ENCODE measurements at places on chromosomes 7 and 10. TPM values are rescaled to one million over a fixed set of nuclear protein-coding genes. Genes with fewer than 3 reads are reported as not detected.

DNA sequence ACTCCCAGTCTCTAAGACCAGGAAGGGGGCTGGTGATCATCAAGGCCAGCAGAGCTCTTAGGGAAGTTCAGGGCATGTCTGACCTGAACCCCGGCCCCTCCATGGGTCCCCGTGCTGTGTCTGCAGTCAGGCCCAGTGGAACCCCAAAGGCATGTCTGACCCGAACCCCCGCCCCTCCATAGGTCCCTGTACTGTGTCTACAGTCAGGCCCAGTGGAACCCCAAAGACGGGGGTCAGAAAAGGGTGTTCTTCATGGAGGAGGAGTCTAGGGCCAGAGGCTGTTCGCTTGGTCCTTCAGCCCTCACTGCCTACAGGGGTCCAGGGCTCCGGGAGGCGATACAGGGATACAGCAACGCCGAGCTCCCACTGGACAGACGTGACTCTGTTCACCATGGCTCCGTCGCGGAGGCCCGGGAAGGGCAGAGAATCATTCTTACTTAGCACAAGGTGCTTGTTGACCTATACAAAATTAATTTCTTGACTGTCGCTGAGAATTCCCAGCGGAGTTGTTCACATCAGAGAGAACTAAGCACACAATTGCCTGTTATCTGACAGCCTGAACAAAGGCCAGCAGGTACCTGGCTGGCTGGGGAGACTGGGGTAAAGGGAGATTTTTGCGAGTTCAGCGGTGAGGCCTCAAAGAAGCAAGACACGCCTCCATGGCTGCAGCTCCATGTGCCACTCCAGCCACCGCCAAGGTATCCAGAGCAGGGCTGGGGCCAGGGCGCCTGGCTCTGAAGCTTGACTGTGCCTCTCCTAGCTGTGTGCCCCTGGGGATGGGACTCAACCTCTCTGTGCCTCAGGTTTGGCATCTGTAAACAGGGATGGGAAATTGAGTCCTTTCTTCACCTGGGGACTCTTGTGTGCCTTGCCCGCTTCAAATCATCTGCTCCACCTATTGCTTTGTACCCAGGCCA, 26.8 kb downstream of the EN2 start:
- no peak for DNase-seq

DNA sequence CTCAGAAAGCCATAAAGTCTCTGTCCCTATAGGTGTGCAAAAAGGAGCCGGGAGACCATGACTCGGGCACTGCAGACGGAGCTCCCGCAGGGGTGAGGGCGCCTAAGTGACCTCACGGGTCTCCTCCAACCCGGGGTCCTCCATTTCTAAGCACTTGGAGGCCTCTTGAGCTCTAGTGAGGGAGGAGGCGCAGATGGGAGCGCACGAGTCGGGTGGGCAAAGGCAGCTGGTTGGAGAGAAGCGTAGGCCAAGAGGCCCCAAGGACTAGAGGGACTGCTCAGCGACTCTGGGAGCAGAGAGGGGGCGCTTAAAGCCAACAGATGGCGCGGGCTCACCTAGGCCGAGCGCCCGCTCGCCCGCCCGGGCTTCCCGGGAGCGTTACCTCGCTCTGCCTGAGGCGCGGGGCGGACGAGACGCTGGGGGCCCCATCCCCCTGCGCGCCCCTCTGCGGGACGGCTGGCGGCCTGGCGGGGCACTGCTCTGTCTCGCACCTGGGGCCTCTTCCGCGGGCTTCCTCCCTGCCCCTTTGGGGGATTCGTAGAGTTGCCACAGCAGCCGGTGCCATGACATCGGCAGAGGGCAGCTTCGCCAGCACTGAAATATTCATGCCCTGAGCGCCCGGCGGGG, 523 bp upstream of the CDH23 start:
- peak; percentile 66 for DNase-seq

DNA sequence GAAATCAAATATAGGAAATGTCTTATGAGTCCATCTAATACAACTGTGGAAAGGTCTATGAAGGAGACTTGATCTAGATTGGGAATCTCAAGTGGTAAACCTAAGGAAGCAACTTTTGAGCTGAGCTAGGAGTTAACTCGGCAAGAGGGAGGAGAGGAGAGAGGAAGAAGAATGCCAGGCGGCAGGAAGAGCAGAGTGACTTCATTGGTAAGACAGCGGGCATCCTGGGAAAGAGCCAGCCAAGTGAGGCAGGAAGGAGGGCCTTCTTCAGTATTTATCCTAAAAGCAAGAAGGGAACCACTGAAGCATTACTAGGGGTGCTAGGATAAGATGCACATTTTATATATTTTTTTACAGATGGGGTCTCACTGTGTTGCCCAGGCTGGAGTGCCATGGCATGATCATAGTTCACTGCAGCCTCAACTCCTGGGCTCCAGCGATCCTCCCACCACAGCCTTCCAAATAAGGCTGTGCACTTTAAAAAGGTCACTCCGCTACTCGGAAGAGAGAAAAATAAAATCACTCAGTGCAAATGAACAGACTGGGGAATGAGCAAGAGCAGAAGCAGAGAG, 2.0 kb downstream of the BCL7B start:
- no peak for DNase-seq

DNA sequence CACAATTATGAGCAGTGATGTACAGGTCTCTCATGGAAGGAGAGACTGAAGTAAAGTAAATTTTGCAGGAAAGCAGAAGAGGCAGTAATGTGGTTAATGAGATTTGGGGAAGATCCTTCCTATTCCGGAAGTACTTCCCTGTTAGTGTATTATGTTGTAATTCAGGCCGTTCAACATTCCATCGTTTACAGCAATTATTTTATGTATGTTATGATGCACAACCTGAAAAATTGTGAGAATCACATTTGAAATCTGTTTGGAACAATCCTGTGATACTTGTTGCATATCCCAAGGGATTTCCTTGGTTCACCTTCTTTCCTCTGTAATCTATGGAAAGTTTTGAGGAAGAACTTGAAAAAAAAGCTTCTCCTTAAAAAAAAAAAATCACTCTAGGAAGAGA, 247.8 kb downstream of the SEMA3A start:
- DNase-seq = no peak

- no peak for DNase-seq
Measured at GRCh38 chr7:41217306-41217705, 485.6 kb downstream of the INHBA start.

DNA sequence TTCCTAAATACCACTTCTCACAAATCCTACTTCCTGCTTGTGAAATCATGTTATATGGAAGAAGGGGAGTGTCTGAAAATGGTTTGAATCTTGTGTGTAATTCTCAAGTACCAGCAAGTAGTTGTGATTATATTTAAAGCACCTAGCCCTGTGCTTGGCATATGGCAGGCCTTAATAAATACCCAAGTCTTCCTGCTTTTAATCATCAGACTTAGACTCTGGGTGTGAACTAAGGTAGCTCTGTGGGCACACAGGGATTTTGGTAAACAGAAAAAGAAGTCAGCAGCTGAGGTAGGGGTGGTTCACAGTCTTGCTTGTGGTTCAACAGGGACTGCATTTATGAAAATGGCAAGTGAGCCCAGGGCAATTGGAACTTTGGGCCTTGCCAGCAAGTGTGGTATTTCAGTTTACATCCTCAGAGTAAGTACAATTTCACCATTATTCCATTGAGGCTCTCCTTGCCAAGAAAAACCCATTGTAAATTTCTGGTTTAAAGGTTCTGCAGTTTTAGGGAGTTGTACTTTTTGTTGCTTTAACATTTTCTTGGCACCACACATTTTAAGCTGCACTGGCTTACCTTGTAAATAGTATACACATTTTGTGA, 215.5 kb downstream of the AUTS2 start:
- no peak for DNase-seq

DNA sequence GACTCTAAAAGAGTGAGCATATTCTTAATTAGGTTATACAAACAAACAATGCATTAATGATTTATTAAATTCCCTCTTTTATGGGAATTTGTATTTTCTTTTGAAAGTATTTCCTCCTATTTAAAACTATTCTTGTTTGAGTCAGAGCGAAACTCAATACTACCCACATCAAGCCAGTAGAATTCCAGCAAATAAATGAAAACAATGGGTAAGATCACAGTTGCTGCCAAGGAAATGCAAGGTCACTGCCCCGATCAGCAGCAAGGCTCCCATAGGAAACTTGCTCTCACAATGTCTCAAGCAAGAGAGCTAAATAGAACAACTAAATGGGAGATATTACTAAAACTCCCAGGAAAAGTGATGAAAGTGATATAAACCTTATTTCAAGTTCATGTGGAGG, 206.3 kb downstream of the THSD7A start:
- no peak for DNase-seq

- peak; percentile 59 for DNase-seq
Measured at GRCh38 chr10:21517134-21518031, 8.1 kb downstream of the SKIDA1 start.

DNA sequence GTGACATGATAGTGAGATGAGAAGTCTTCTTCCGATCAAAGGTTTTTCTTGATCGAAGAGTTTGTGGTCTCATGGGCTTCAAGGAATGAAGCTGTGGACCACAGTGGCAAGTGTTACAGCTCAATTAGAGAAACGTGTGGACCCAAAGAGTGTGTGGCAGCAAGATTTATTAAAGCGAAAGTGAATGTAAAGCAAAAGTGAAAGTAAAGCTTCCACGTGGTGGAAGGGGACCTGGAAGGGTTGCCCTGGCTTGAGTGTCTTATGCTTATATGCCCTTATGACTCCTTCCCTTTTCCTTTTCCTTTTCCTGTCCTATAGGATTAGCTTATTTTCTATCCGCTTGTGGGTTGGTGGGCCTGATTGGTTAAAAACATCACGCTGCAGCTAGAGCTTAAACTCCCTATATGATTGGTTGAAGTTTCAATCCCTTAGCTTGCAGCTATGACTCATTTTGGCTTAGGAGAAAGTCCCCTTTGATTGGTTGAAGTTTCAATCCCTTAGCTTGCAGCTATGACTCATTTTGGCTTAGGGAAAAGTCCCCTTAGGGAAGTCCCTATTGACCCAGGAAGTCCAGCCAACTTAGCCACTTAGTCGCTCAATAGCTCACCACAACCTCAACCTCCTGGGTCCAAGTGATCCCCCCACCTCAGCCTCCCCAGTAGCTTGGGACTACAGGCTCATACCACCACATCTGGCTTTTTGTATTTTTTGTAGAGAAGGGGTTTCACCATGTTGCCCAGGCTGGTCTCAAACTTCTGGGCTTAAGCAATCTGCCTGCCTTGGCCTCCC, 34.7 kb downstream of the MRPS24 start:
- DNase-seq = no peak

DNA sequence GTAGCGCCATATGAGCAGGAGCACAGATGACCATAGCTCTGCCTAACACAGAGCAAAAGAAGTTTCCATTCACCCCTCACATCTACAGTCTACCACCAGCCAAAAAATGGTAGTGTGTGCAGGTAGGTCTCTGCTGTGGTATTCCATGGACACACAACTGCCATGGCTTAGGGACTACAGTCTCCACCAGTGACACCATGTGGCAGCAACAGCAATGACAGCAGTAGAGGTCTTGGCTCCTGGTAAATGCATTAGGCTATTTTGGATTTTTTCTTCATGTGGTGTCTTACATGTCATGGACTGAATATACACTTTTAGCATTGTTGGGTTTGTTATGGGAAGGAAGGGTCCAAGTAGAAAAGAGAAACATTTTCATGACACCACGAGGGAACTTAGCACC, 70.1 kb upstream of the CABCOCO1 start:
- no peak for DNase-seq

Gene PLAU
- total RNA-seq = 4.4 TPM
